ENCODE measurements at places on chromosomes 2 and 18. TPM values are rescaled to one million over a fixed set of nuclear protein-coding genes. Genes with fewer than 3 reads are reported as not detected.

MEP1B gene
- total RNA-seq = 11.3 TPM

DNA sequence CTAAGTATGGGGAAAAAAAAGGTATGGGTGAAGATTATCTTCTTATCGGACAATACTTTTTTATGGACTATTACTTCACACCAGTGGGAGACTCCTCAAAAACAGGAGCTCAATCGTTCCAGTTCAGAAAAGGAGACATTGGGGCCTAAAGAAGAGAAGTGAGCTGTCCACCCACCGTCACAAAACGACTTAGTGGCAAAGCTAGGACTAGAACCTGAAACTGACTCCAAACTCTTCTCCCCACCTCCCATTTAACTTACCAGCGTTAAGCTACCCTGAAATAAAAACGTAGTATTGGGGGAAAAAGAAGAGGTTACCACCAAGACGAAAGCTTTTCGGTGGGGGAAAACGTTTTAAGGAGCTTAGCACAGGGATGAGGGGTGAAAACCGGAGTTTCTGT is 503 bp downstream of the GTF3C3 start:
- no peak for DNase-seq

DNA sequence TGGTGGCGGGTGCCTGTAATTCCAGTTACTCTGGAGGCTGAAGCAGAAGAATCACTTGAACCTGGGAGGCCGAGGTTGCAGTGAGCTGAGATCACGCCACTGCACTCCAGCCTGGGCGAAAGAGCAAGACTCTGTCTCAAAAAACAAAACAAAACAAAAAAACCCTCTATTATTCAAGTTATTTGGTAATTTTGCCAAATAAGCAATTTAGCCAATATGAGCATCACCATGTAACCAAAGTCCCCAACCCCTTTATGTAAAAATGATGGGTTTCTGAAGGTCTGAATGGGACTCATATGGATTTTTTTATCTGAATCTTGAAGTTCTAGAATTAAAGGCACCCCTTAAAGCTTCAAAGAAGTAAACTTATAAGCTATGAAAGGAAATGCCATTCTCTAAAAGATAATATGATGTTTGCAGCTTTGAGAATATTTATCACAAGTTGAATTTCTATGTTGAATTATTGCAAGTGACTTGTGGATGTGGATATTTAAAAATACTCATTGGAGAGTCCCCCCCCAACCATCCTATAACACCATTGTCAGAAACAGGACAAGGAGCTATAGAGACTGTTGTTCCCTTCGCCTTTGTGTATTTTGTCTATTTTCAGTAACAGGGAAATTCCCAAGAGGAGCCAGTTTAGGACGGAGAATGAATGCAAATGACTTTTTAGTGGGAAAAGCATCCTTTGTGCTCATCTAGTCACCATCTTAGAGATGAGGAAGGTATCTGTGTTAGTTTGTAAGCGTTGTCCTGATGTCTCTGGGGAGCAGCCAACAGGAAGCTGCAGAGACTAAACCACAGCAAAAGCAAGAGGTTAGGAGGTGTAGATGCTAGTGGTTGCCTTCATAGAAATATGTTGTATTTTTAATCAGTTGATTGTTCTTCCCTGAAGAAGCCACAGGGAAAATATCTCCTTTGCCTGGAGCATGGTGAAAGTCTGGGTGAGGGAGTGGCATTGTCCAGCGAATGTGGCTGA is 68.3 kb downstream of the TET3 start:
- DNase-seq = no peak

NT5C1B gene
- not detected for total RNA-seq

SERPINB10 gene
- total RNA-seq = not detected

- no peak for DNase-seq
Measured at GRCh38 chr2:110992886-110993285, 127.8 kb upstream of the BCL2L11 start.

DNA sequence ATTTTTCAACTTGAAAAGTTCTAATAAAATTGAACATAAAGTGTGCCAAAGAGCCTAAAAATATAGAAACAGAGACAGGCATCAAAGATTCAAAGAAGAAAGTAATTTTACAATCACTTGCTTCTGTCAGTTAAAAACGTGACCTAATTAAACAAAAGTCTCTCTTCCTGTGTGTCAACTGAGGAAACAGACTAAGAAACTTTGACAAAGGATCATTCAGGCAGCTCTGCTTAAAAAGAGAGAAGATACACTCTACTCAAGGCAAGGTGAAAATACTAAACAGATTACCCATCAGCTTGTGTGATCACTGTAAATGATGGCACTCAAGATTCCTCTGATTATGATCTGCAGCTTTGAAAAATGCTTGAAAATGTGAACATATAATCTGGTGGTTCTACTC is 47.8 kb downstream of the DYM start:
- no peak for DNase-seq

- peak; percentile 44 for DNase-seq
Measured at GRCh38 chr2:16664052-16664731, 1.4 kb downstream of the CYRIA start.

DNA sequence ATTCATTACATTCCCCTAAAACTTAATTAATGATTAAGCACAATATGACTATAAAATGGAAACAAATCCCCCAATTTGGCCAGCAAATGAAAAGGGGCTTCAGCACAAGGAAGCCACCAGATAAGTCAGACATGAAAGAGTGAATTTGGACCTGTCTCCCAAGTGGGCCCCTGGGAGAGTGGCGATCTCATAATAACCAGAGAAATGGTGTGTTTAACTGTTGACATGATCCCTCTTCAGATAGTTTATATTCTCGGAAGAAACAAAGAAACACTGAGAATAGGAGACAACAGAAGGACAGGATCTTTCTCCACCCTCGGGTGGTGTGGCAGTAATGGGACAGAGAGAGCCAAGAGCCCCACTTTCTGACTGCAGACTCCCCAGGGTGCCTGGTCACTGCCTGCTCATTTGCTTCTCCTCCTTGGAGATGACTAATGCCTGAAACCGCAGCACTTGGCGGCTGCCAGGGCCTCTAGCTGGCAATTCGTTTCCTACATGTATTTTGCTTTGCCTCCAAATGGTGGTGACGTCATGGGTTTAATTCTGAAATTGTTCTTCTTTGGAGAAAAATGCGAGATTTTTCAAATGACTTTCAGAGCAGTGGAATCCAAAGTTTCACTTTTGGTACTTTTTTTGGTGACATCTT is 46.4 kb upstream of the SPP2 start:
- no peak for DNase-seq

GRCh38 chr2:98896944-98897343 is 39.1 kb downstream of the CRACDL start:
- DNase-seq = no peak

- DNase-seq = no peak
Measured at GRCh38 chr2:23574919-23575654, 190.1 kb downstream of the KLHL29 start.

CD28 gene
- 0.34 TPM for total RNA-seq

DNA sequence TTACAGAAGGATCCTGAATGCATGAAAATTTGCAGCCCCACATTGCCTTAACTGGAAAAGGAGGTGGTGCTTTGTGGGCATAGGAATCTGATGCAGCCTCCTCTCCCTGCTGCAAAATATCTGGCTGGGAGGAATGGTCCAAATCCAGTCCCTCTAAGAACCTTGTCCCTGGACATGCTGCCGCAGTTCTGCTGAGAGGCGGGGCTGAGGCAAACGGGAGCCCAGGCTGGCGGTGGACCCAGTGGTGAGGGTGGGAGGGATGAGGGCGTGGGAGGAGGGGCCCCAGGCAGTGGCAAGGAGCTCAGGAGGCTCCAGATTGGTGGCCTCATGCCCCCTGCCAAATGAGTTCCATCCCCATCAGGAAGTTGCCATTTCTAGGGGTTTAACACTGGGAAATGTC is 36.2 kb downstream of the ZAP70 start:
- no peak for DNase-seq

Data from left colon (tissue), 2 donors.